Activated CD4-positive, CD25-positive, alpha-beta regulatory T cell treated with anti-CD3 and anti-CD28 coated beads, Interleukin-2, amount 50 U/mL, for 72 hours (primary cell): ENCODE measurements at places on chromosomes 12 and 14.

DNA sequence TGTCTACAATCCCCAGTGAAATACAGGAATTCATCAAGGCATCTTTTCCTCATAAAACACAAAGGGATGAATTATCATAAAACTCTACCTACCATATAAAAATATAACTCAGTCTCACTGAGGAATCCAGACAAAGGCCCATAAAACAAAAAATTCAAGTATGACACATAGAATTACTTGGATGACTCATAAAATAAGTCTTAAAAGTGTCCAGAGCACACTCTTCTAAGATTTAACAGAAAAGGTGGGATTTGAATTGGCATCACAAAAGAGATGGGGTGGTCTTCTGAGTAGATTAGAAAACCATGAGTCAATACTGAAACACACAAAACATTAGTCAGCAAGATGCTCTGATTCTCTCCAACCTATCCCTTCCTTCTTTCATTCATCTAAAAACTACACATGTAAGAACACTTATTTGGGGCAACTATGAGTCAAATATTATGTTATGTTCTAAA is 202.7 kb upstream of the GARIN6 start:
- no peak for DNase-seq

DNA sequence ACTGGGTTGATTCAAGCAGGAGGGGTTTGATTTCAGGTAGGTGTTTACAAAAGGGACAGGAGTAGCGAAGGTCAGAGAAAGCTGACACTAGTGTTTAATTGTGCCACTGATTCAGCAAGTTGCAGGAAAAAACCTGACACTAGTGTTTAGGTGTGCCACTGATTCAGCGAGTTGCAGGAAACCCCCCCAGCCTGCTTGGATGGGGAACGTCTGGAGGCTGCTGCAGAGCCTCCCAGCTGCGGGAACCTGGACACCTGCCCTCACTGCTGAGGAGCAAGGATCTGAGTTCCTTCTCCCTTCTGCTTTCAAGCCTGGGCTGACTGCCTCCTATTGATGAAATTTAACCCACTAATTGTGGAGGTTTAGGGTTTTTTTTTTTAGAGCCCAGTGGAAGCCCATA is 84.2 kb downstream of the AVPR1A start:
- no peak for DNase-seq

- no peak for DNase-seq
These were observed 22.6 kb upstream of the DUSP16 start for GRCh38 chr12:12585115-12585863.

- DNase-seq = no peak
These were observed 4.7 kb upstream of the MLXIP start for GRCh38 chr12:122073815-122074214.

GRCh38 chr12:39348941-39349626 is 93.8 kb downstream of the KIF21A start:
- no peak for DNase-seq

DNA sequence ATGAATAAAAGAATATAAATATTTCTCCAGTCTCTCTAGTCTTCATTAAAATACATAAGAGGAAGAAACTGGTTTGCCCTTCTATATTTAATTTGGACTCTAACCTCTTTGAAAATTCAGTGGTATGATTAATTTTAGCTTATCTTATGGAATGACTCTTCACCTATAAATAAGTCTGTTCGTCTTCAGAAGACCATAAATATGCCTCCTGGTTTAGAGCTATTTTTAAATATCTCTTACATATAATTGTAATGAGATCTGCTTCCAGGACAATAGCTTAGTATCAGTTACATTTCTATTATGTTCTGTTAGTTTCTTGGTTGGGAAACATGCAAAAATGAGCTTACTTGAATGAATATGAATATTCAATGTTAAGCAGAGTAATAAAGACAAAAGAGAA is 257.5 kb upstream of the HMGA2 start:
- no peak for DNase-seq

- DNase-seq = no peak
These were observed 80.0 kb downstream of the PRIMA1 start for GRCh38 chr14:93708311-93708734.

DNA sequence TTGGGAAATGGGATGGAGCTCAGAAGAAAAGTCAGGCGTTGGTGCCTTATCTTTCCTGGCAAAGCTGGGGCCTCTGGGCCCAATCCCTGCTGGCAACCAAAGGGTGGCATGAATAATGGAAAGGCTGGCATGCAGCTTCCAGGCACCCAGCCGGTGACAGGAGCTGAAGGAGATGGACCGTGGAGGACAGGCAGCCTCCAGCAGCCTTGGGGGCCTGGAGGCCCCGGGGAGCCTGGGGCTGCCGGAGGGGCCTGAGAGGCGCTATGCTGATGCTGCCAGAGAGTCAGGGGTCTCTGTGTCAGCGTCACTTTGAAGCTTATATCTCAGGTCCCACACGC is 38.2 kb upstream of the EML1 start:
- no peak for DNase-seq

DNA sequence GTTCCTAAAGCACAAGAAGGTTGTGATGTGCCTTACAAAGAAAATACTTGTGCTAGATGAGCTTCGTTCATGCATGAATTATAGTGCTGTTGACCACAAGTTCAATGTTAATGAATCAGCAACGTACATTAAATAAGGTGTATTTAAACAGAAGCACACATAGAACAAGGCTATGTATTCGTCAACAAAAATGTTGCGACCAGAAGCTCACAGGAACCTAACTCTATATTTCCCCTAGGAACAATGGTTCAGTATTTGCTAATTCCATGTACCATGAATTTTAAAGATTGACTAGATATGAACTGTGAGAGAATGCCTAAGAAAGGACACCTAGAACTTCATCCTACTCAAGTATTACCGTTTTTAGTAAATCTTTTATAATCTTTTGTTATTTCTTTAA is 149.6 kb downstream of the ITPR2 start:
- no peak for DNase-seq

DNA sequence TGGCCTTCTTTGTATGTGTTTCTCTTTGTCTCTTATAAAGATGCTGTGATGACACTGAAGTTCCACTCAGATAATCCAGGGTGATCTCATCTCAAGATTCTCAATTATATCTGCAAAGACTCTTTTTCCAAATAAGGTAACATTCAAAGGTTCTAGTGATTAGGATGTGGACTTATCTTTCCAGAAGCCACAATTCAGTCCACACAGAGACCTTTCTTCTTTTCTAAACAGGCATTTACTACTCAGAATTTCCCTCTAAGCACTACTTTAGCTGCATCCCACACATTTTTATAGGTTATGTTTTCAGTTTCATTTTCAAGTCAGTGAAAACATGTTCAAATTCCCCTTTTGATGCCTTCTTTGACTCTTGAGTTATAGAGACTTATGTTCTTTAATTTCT is 9.0 kb upstream of the NKX2-1 start:
- DNase-seq = no peak

DNA sequence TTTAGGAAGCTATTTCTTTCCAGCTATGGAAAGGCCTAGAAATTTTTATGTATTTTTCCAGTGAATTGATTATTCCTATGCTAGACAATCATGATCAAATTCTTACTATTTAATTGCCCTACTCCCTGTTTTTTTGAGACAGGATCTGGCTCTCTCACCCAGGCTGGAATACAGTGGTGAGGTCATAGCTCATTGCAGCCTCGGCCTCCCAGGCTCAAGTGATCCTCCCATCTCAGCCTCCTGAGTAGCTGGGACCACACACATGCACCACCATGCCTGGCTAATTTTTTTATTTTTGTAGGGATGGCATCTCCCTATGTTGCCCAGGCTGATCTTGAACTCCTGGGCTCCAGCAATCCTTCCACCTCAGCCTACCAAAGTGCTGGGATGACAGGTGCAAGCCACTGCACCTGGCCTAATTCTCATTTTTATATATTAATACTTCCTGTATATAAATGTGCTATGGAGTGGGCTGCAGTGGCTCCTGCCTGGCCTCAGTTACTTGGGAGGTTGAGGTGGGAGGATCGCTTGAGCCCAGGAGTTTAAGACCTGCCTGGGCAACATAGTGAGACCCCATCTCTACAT is 16.0 kb upstream of the MDM2 start:
- DNase-seq = no peak

DNA sequence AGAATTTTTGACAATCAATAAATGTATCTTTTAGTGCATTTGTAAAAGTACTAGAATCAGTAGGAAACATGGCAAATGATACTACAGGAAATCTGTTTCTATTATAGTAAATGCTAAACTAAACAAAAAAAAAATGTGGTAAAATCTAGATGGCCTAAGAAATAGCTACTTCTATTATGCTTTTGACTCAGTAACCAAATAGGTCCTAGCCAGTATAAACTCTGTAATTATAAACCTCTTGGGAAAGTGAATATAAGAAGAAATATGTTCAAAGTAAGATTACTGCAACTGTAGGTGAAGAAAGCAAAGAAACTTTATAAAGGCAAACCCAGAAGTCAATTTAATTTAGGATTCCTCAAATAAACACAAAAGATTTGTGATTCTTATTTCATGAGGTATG is 581.2 kb downstream of the LRFN5 start:
- DNase-seq = no peak

DNA sequence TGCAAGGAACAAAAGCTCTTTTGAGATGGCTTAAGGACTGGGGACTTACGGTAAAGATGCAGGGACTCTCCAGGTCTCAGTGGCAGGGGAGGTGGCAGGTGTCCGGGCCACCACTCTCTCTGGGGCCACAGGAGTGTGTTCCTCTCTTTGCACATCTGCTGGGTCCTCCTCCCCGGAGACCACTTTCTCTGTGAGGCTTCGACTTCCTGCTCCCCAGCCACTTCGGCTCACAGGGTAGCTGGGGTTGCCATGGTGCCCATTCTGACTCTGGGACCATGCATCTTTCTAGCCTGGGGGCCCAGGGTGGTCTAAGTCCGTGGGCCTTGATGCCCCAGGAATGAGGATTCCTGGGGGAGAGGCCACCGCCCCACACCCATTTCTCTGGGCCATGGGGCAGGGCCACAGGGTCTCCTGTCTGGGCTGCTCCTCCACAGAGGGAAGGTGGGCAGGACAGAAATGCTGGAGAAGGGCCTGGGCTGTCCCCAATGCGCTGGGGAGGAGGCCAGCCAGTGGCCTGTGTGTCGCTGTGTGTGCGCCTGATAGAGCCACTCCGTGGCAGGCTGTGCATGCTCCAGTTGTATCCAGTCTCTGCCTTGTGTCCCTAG is 38.5 kb downstream of the CCDC92 start:
- peak; percentile 18 for DNase-seq

DNA sequence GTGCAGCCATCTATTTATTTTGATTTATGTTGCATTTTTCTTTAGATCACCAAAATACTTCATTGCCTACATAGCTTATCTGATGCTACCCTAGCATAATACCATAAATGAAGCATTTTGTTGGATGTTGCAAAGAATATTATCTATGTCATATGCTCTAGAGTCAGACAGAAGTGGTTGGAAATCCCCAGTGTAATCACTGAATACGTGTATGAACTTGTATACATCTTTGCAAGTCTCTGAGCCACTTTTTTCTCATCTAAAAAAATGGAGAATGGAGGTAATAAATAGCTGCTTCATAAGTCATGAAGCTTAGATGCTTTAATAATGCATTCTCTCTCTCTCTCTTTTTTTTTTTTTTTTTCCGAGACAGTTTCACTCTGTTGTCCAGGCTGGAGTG is 18.5 kb downstream of the EVL start:
- no peak for DNase-seq

GRCh38 chr14:44782775-44783238 is 178.9 kb downstream of the KLHL28 start:
- no peak for DNase-seq

- DNase-seq = no peak
These were observed 100.2 kb downstream of the GALC start for GRCh38 chr14:87892763-87893162.

- DNase-seq = no peak
These were observed 5.4 kb upstream of the KRT72 start for GRCh38 chr12:52606581-52607218.

DNA sequence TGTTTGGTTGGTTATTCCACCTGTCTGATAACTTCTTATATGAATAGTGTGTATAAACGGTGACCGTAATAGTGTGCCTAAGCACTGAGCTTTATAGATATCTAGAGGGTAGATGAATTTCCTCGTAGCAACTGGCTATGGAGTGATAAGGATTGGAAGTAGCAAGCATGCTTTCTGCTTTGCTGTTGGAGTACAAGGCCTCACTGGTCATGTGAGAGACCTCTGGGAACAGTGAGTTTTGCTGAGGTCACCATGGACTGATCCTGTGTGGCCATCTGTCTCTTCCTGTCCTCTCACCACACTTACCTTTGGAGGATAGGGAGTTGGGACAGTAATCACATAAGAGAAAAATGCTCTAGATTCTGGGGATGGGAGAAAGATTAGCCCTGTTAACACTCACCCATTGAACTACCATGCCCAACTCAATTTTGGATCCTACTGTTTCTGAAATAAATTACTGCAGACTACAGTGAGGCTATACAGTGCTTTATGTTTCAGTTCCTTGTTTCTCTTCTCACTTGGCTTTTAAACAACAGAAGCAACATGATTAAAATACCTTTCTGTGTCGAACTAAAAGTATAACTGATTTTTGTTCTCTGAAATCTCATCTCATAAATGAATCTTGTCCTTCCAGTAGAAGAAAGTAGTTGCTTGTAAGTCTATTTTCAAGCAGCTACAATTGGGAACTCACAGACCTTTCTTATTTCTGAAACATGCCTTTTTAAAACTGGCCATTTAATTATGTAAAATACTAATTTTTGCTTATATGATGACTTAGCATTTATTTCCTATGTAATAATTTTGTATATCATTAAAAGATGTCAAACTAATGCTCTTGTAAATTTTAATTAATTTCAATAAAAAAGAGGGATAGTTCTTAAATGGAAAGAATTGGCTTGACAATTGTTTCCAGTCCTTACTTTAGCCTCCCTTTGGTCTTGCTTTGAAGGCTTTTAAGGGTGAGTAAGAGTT is 8.3 kb downstream of the TMX1 start:
- no peak for DNase-seq

GRCh38 chr12:14937689-14938088 is 648 bp downstream of the ERP27 start:
- no peak for DNase-seq

DNA sequence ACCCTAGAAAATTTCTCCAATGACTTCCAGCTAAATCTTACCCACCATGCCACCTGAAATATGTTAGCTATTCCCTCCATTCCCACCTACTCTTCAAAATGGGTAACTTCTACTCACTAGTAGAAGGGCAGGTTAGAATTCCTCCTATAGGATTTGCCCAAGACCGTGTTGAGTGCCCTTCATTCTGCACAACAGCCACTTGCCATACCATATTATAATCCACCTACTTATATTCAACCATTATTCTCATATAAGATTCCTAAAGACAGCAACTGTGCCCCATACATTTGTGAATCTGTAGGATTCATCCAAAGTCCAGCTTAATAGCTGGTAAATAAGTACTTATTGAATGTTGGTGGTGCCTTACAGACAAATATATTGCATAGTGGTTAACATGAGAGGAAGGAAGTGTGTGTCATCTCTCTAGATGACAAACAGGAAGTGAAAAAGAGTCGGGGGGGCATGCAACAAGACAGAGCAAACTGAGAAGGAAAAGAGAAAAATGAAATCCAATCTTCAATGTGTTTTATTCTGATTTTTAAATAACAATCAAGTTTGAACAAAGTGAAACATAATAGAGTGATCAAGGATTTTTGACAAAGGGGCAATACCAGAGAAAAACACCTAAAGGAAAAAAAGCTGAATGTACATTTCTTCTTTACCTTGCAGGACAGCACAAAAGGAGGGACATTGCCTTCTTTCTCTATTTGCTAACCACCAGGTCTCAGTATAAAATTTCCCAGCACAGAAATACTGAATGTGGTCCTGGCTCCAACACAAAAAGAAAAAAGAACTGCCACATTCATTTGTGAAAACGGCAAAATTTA is 389.3 kb upstream of the USP15 start:
- no peak for DNase-seq
